ENCODE measurements at places on chromosomes 7 and 10. TPM values are rescaled to one million over a fixed set of nuclear protein-coding genes. Genes with fewer than 3 reads are reported as not detected.

The RAPGEF5 gene
- total RNA-seq = 135 TPM

The SKAP2 gene
- 24.7 TPM for total RNA-seq

The TFEC gene
- total RNA-seq = 0.56 TPM

The GALNT17 gene
- 0.38 TPM for total RNA-seq

The HELLS gene
- 58.8 TPM for total RNA-seq

The INSYN2A gene
- 1.7 TPM for total RNA-seq

The PRKG1 gene
- 10.7 TPM for total RNA-seq

The OR6B1 gene
- total RNA-seq = not detected

The IDI2 gene
- total RNA-seq = not detected

The TRPV5 gene
- not detected for total RNA-seq

The ABCC2 gene
- 1.9 TPM for total RNA-seq

The CALML3 gene
- not detected for total RNA-seq

The STEAP2 gene
- total RNA-seq = 0.49 TPM

The GLI3 gene
- total RNA-seq = 24.9 TPM

The CHST15 gene
- total RNA-seq = 148 TPM

The RPEL1 gene
- total RNA-seq = not detected

The IFIT2 gene
- 0.80 TPM for total RNA-seq

The FAM237B gene
- total RNA-seq = not detected

The SAP25 gene
- 2.6 TPM for total RNA-seq

The ENKUR gene
- not detected for total RNA-seq

The VWC2 gene
- 0.05 TPM for total RNA-seq

The CHN2 gene
- total RNA-seq = 3.4 TPM

The IGFBP3 gene
- 125 TPM for total RNA-seq

The CAV1 gene
- 48.2 TPM for total RNA-seq

The CFTR gene
- total RNA-seq = 0.18 TPM

The METTL27 gene
- 6.1 TPM for total RNA-seq

The C10orf71 gene
- not detected for total RNA-seq

The MUC3A gene
- total RNA-seq = 3.4 TPM

The SLC37A3 gene
- total RNA-seq = 76.7 TPM

The ZCCHC24 gene
- 60.0 TPM for total RNA-seq

The MOGAT3 gene
- total RNA-seq = not detected

The PARD3 gene
- total RNA-seq = 35.2 TPM

The OR9A2 gene
- not detected for total RNA-seq

The HOXA13 gene
- total RNA-seq = not detected

The TMEM139 gene
- total RNA-seq = 0.23 TPM

The MRLN gene
- total RNA-seq = not detected

The ZNF33B gene
- 63.4 TPM for total RNA-seq

The ITIH2 gene
- not detected for total RNA-seq

The COBL gene
- 1.8 TPM for total RNA-seq

The CWF19L1 gene
- 24.7 TPM for total RNA-seq

The MYPN gene
- not detected for total RNA-seq

The ANKRD61 gene
- not detected for total RNA-seq

The CDHR3 gene
- 10.6 TPM for total RNA-seq

The TBXAS1 gene
- total RNA-seq = 1.3 TPM

The DENND2A gene
- 41.0 TPM for total RNA-seq

The MRPS17 gene
- total RNA-seq = 11.7 TPM

The IL6 gene
- not detected for total RNA-seq

The FAM24B gene
- 2.7 TPM for total RNA-seq

The ITGB1 gene
- 504 TPM for total RNA-seq

The ZNF487 gene
- total RNA-seq = 3.3 TPM

The NFE2L3 gene
- 2.8 TPM for total RNA-seq

Data from endothelial cell (in vitro differentiated cells).